Stimulated activated CD8-positive, alpha-beta memory T cell treated with anti-CD3 and anti-CD28 coated beads, Interleukin-4, amount 100 ng/mL, for 1 hour (primary cell): ENCODE measurements at places on chromosomes 12 and 14.

GRCh38 chr12:5459051-5459782 lies 27.3 kb downstream of the NTF3 start:
- no peak for DNase-seq

DNA sequence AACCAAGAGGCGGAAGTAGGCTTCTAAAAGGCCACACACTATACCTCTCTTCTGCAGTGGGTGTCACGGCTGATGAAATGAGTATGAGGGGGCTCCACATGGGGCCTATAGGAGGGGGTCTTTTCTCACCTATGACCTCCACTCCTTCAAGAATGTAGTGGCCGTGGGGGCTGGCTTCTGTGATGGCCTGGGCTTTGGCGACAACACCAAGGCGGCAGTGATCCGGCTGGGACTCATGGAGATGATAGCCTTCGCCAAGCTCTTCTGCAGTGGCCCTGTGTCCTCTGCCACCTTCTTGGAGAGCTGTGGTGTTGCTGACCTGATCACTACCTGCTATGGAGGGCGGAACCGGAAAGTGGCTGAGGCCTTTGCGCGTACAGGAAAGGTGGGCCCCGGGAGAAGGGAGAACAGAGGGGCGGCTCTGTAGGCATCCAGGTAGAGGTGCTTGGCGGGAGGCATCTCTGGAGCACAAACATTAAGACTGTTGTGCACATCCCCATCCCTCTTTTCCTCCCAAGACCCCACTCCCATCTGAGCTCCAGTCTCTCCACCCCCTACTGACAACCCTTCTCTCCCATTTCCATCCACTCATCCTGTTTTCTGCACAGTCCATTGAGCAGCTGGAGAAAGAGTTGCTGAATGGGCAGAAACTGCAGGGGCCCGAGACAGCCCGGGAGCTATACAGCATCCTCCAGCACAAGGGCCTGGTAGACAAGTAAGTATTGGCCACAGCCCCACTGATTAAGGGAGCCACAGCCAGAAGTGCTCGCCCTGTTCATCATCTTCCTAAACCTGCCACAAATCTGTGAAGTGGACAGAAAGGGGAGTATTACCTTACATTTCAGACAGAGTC lies 3.8 kb downstream of the GPD1 start:
- no peak for DNase-seq

DNA sequence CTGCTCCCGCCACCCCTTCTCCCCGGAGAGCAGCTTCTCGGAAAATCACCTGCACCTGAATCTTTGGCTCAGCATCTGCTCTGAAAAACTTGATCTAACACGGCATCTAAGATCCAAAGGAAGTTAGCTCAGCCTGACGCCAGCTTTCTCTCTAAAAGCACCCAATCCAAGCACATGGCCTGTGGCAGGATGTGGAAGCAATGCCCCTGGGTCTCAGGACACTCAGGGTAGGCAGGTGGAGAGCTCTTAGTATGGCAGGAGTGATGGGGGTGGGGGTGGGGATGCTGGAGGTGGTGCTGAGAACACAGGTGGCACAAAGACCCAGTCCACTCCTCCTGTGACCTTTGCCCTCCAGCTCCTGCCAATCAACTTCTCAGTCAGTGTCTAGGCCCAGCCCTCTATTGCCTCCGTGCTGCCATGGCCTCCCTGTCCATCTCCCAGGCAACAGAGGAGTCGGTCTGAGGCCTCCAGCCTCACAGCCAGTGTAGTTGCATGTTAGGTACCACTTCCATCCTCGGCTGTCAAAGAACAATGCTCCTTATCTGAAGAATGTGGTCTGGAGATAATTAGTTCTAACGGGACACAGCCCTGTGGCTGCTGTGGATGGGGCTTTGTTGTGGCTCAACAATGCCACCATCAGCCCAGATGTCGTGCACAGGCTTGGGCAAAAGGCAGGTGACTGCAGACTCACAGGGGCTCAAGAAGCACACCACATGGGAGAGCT lies 180.0 kb upstream of the C14orf180 start:
- no peak for DNase-seq

GRCh38 chr12:109967383-109968031 lies 28.7 kb downstream of the GIT2 start:
- no peak for DNase-seq

DNA sequence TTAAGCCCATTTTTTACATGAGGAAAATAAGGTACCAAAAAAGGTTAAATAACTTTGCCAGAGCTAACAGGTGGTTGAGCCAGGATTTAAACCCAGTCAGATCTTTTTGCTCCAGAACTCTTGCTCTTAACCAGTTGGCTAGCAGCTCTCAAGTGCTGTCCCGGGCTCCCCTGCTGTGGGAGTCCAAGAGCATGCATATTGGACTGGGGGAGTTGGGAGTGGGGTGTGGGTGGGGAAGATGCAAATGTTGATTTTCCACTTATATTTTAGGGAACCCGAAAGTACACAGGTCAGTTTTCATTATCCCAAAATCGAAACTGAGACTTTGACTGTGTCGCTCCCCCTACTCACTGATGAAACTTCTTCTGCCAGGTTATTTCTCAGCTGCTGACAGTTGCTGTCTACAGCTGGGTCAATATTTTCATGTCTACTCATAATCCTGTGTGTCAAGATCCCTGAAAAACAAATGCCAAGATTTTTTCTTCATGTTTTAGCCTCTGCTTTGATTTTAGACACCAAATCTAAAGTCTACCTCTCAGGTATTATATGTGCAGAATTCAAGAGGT lies 172.3 kb upstream of the TMPO start:
- no peak for DNase-seq

- no peak for DNase-seq
Measured at GRCh38 chr14:95258754-95259593, 60.7 kb downstream of the CLMN start.

DNA sequence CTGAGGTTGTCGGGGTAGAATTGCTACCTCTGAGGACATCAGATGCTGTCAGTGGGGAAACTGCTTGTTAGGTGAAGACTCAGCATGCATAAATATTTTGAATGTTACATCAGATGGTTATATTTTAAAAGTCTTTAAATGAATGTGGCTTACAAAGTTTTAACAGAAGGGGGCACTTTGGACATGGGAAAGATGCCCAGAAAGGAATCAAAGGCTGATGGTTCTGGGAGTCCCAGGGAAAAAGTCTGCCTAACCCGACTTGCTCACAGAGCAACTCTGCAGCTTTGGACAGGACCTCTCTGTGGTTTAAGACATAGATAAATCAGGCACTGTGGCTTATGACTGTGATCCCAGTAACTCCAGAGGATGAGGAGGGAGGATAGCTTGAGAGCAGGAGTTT lies 474.9 kb downstream of the ATP23 start:
- DNase-seq = no peak

DNA sequence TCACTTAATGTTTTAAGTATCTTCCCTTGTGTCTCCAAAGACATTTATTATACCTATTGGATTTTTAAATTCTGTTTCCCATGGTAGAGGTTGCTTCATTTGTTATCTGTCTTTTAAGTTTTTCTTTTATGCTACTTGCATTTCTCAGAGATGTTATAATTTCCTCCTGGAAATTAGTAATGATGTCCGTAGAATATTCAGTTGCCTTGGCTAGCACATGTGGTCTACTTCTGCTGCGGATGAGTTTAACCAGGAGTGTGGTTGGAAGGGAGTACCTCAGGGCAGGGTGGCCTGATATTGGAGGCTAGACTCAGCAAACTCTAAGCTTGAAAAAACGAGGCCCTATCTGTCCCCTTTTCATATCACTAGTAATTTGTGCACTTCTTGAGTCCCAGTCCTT lies 8.8 kb upstream of the EVL start:
- DNase-seq = no peak

DNA sequence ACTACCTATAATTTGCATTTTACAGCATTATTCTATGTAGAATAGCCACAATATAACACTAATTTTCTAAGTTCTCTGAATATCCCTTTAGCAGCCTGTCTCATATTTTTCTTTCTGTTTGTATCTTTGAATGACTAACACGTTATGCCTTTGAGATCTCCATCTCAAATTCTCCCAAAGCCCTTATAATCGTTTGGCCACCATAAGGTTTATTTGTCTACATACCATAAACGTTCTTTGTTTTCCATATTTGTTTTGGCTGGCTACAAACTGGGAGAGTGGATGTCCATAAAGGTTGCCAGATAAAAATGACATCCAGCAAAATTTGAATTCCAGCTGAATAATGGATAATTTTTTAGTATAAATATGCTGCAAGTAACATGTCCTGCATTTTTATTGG lies 203.7 kb downstream of the STXBP6 start:
- DNase-seq = no peak

DNA sequence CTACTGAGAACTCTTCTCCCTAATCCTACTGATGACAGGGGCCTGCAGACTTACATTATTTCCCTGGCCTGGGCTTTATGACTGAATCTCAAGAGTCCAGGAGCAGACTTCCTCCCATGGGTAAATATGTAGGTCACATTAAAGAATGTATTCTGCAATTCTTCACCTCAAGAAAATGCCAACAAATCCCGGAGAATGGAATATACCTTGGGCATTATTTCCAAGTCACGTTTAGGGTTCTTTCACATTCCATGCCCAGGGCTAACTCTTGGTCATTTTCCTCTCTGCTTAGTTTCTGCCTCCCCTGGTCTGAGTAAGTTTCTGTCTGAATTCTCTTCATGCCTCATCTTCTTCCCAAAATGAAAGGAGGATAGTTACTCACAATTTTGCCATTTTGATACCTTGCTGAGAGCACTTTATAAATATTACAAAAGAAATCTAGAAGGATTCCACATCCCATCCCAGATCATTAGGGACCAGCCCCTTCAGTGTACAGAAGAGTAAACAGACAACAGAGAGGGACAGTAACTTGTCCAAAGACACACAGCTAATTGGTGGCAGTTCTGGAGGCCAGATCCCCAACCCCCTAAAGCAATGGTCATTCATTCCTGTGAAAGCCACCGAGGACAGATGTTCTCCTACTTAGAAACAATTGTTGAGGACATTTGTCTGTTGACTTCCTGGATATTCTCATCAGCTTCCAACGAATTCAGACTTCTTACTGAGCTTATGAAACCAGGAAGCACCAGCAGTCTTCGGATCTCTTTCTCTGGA lies 605 bp downstream of the PAH start:
- no peak for DNase-seq

- no peak for DNase-seq
Measured at GRCh38 chr14:104939666-104940410, 15.2 kb downstream of the PLD4 start.

DNA sequence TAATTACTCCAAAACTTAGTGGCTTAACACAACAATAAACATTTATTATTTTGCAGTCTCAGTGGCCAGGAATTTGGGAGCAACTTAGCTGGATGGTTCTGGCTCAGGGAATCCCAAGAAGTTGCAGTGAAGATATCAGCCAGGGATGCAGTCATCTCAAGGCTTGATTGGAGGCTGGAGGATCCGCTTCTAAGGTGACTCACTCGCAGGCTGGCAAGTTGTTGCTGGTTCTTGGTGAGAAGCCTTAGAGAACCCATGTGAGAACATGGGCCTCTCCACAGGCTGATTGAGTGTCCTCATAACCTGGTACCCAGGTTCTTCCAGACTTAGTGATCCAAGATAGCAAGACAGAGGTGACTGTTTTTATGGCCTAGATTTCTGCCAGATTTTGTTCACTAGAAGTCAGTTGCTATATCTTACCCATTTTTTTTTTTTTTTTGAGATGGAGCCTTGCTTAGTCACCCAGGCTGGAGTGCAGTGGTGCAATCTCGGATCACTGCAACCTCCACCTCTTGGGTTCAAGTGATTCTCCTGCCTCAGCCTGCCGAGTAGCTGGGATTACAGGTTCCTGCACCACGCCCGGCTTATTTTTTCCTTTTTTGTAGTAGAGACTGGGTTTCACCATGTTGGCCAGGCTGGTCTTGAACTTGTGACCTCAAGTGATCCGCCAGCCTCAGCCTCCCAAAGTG lies 32.5 kb downstream of the BRMS1L start:
- DNase-seq = no peak

DNA sequence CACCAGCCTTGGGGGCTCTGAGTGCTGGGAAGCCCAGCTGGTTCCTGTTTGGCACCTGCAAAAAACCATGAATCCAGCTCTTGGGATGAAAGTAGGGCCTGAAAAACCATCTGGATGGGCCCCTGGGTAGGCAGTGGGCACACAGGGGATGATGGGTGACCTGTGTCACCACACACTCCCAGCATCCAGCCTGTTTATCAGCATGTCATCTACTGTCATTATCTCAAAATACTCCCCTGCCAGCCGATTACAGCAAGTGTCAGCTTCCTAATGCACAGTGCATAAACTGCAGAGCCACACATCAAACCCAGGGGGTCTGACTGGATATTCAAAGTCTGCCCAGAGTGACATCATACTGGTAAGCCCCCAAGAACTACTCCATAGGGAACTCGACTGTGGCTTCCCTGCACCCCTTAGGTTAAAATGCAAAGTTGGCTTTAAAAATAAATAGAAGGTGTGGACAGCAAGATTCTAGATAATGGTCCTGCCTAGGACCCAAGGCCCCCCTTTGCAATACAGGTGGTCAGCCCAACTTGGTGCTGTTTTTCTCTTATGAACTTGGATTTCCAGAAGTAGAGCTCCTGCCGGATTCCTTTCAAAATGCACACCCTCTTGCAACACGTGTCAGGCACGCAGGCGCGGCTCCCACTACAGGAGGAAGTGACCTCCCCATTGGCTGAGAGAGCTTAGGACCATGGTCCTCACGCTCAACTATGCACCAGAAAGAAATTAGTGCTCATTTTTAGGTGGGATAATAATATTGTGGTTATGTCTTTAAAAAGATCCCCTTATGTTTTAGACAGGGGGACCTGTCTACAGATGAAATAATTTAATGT lies 94.1 kb downstream of the GCH1 start:
- DNase-seq = no peak

GRCh38 chr14:87153391-87153790 lies 839.6 kb downstream of the GALC start:
- no peak for DNase-seq

- DNase-seq = no peak
Measured at GRCh38 chr14:20969336-20969735, 14.0 kb downstream of the RNASE2 start.

DNA sequence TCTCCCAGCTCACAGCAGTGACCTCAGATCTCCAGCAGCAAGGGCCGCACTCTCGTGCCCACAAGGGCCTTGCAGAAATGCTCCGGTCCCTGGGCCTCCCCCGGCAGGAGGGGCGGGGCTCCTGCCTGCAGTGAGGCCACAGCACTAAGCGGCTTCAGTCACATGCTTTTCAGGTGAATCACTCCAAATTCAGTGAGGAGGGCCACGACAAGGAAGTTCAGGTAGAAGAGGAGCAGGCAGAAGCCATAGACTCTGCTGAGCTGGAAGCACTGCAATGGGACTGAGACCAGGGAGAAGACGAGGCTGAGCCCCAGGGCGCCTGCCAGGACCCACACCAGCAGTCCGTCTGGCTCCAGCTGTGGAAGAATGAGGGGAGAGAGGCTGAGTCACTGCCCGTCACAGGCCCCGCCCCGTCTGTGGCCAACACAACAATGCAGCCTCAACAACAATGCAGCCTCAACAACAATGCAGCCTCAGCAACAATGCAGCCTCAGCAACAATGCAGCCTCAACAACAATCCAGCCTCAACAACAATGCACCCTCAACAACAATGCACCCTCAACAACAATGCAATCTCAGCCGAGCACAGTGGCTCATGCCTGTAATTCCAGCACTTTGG lies 35.2 kb downstream of the SLC8B1 start:
- DNase-seq = no peak
